ENCODE measurements at places on chromosomes 2 and 18.
A peak's percentile ranks its signal among the peaks of the same experiment; 100 is the strongest.

DNA sequence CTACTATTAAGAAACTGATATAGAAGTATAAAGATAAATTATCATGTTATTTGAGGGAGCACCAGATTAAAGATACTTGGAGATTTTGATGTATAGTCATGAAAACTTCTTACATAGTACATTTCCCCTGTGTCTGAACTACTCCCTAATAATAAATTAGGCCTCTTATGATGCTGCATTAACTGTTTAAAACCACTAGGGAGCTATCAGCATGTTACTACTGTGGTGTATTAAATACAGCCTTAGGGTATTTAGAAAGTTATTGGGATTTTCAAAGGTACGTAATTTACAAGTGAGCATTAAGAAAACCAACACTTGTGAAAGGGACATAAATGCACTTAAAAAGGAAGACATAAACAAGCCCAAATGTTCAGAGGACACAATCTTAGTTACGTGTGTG, 714.0 kb downstream of the EPHA4 start:
- no peaks in the 10 kb centered on the region for H3K36me3 ChIP-seq
- H3K27me3 ChIP-seq, result no peaks in the 10 kb centered on the region
- H3K4me3 ChIP-seq, result no peak overlapping the region
- no peaks in the 10 kb centered on the region for H3K4me1 ChIP-seq

GRCh38 chr2:105373895-105374401, 24.9 kb downstream of the FHL2 start:
- no peaks in the 10 kb centered on the region for H3K36me3 ChIP-seq
- H3K4me3 ChIP-seq, result peak overlapping the region; percentile 14
- no peak for DNase-seq
- peak overlapping the region; percentile 87 for H3K27ac ChIP-seq

DNA sequence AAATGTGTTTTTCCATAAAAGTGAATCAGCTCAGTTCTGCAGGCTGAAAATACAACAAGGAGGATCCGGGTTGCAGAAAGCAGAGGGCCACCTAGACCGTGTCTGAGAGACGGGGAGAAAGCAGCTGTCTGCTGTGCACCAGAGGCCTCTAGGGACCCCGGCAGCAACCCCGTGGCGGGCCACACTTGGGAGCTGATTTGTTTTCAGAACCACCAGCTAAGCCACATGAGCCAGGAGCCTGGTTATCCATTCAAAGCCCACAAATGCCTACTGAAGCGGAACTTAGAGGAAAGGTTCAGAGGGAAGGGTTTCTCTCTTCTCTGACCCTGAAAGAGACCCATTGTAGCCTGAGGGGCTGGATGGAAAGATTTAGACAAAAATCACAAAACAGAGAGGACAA, 28.4 kb upstream of the ID2 start:
- H3K27ac ChIP-seq, result no peak overlapping the region
- H3K36me3 ChIP-seq, result no peaks in the 10 kb centered on the region
- no peak overlapping the region for H3K4me3 ChIP-seq

DNA sequence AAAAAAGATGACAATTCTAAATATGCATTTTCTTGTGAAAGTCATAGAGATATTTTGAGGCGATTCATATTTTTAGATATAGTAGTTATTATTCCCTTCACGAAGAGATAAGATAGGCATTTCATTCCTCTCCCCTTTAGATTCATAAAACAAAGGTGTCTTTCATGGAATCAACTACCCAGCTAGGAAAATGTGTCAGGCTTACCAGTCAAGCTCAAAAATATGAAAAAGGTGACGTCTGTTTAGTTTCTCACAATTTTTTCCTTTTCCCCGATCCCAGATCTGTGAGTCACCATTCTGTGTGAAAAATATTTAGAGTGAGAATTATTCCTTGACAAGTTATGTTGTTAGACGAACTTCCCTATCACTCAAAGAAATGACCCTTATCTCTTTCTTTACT, 95.4 kb upstream of the FN1 start:
- H3K36me3 ChIP-seq, result no peaks in the 10 kb centered on the region
- no peaks in the 10 kb centered on the region for H3K27me3 ChIP-seq
- H3K4me1 ChIP-seq, result peaks cover 7% of the 10 kb centered on the region

GRCh38 chr2:102765061-102765460, 3.2 kb downstream of the TMEM182 start:
- no peaks in the 10 kb centered on the region for H3K36me3 ChIP-seq
- DNase-seq, result no peak
- no peaks in the 10 kb centered on the region for H3K4me1 ChIP-seq

- no peak overlapping the region for H3K27ac ChIP-seq
- H3K4me1 ChIP-seq, result peaks cover 30% of the 10 kb centered on the region
- H3K27me3 ChIP-seq, result no peaks in the 10 kb centered on the region
Measured at GRCh38 chr2:109254174-109254904, 125.3 kb downstream of the SH3RF3 start.

DNA sequence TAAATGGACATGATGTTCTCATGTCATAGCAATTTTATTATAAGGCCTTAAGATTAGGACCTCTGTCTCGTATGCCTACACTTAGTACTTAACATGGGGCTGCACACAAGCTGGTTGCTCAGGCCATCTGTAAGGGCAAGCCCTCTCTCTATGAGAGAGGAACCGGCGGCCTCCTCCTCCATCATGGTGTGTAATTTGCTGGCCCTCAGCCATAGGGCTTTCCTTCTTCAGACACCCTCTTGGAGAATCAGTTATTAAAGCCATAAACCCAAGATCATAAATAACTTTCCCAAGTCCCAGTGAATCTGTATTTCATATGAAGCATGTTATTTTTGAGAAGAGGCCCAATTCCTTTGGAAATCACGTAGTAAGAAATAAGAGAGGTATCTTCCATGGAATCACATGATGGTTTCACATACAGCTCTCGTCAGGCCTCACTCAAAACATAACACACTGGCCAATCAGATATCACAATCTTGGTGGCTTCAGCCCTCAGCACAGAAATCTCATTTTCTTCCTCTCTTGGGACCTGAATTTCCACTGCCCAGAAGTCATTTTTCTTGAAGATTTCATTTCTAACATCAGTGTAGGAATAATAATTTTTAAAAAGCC, 92.6 kb downstream of the RDH14 start:
- no peak overlapping the region for H3K27ac ChIP-seq
- no peaks in the 10 kb centered on the region for H3K27me3 ChIP-seq
- peaks cover 2% of the 10 kb centered on the region for H3K4me1 ChIP-seq
- H3K36me3 ChIP-seq, result no peaks in the 10 kb centered on the region
- H3K4me3 ChIP-seq, result no peak overlapping the region

DNA sequence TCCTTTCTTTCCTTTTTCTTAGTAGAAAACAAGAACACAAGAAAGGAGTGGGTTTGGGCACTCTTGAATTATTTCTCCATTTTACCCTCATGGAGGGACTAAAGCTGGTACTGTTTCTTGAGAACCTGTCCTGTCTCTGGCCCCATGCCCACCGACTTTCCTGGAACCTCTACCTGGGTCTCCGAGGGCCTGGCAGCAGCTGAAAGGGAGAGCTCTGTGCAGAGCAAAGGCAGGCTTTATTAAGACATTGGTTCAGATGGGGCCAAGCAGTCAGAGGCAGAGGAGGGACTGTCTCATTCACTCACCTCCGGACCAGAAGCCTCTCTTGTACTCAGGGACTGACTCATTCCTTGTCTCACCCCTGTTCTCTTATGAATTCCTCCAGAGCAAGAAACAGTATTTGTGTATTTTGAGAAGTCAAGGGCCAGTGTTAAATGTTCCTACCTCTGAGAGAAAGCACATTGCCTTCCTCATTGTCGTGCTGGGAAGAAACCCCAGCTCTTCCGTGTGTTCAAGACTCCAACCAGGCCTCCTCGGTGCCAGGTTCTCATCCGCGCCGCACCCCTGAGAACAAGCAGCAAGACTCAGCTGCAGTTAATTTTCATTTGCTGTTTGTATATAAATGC, 201.9 kb upstream of the NT5C1B start:
- no peak overlapping the region for H3K4me3 ChIP-seq
- no peaks in the 10 kb centered on the region for H3K4me1 ChIP-seq
- DNase-seq, result no peak
- no peak overlapping the region for H3K27ac ChIP-seq
- H3K27me3 ChIP-seq, result no peaks in the 10 kb centered on the region

GRCh38 chr2:239971115-239971514, 54.0 kb downstream of the NDUFA10 start:
- peaks cover 59% of the 10 kb centered on the region for H3K36me3 ChIP-seq
- no peak overlapping the region for H3K4me3 ChIP-seq
- H3K27ac ChIP-seq, result no peak overlapping the region
- no peaks in the 10 kb centered on the region for H3K27me3 ChIP-seq
- DNase-seq, result no peak
- peaks cover 13% of the 10 kb centered on the region for H3K4me1 ChIP-seq

GRCh38 chr2:222813177-222813843, 47.5 kb upstream of the ACSL3 start:
- no peaks in the 10 kb centered on the region for H3K27me3 ChIP-seq
- H3K27ac ChIP-seq, result no peak overlapping the region
- peaks cover 12% of the 10 kb centered on the region for H3K4me1 ChIP-seq
- H3K4me3 ChIP-seq, result no peak overlapping the region

GRCh38 chr18:7230626-7231349, at the start of gene LRRC30:
LRRC30 (plus strand) TSS chr18:7231089; CDS start chr18:7231139, 50 bp downstream.
- no peak for DNase-seq
- no peaks in the 10 kb centered on the region for H3K4me1 ChIP-seq
- H3K36me3 ChIP-seq, result no peaks in the 10 kb centered on the region

- H3K27ac ChIP-seq, result no peak overlapping the region
- H3K27me3 ChIP-seq, result no peaks in the 10 kb centered on the region
- no peaks in the 10 kb centered on the region for H3K36me3 ChIP-seq
Measured at GRCh38 chr2:105749583-105750400, 5.1 kb downstream of the NCK2 start.
